ENCODE measurements at places on chromosomes 11 and 22.
A peak's percentile ranks its signal among the peaks of the same experiment; 100 is the strongest.

DNA sequence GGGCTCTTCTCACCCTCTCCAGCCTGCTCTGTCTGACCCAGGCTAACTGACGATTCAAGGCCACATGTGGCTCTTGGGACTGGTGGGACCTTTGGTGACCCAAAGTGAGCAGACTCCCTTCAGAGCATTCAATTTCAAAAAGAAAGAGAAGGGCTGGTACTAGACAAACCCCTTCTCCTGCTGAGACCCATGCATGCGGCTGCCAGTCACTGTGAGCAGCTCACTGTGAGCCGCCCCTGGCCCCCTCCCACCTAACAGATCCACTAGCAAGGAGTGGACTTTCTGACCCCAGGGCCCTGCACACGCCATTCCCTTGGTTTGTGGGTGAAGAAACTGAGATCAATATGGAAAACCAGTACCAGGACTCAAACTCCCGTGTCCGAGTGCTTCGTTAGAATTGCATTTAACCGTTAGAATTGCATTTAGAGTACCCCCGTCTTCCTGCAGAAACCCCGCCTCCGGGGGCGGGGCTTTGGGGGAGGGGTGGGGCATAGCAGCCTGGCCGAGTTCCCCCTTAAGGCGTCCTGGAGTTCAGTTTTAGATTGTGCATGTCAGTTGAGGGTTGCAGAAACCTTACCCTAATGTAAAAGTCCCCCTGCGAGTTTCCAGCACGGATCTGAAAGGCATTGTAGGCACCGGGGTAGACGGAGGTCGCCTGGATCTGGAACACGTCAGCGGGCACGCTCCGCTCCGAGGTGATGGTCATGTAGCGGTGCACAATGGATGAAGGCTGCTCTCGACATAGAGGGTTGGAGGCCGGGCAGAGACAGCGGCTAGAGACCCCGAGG lies 5.1 kb downstream of the EFEMP2 start:
- DNase-seq, result peak; percentile 82

- peak; percentile 72 for DNase-seq
These were observed 9.0 kb downstream of the SYN3 start for GRCh38 chr22:33049119-33049729.

GRCh38 chr11:123461164-123461563 lies 31.1 kb downstream of the GRAMD1B start:
- no peak for DNase-seq

DNA sequence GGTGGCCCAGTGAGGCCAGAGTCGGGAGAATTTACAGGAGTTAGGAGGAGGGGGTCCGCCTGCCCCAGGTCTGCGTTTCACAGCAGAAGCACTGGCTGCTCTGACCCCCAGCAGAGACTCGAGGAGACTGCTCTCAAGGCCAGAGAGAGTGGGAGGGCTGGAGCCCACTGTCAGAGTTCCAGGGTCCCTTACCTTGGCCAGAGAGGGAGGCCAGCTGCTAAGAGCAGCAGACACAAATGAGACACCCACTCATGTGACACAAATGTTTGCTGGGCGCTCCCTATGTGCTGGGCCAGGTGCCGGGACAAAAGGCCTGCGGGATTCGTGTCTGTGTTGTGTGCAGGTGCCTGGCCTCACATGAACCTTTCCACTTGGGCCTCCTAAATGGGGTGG lies 2.8 kb upstream of the TNFRSF13C start:
- DNase-seq, result no peak

DNA sequence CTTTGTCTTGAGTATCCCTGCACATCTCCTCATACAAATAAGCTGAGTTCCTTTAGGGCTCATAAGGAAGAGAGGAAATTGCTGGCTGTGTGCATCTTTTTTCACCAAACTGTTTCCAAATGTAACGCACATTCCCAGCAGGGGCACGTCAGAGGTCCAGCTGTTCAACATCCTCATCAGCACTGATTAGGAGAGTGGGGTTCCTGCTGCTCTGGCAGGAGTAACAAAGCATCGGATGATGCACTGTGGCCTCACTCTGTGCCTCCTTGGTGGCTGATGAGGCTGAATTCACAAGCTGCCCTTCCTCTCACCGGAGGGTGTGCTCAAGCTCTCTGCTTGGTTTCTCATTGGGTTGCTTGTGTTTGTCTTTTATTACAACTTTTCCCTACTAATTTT lies 35.5 kb upstream of the SLC25A1 start:
- no peak for DNase-seq

GRCh38 chr11:115550291-115551059 lies 46.3 kb upstream of the CADM1 start:
- DNase-seq, result no peak

DNA sequence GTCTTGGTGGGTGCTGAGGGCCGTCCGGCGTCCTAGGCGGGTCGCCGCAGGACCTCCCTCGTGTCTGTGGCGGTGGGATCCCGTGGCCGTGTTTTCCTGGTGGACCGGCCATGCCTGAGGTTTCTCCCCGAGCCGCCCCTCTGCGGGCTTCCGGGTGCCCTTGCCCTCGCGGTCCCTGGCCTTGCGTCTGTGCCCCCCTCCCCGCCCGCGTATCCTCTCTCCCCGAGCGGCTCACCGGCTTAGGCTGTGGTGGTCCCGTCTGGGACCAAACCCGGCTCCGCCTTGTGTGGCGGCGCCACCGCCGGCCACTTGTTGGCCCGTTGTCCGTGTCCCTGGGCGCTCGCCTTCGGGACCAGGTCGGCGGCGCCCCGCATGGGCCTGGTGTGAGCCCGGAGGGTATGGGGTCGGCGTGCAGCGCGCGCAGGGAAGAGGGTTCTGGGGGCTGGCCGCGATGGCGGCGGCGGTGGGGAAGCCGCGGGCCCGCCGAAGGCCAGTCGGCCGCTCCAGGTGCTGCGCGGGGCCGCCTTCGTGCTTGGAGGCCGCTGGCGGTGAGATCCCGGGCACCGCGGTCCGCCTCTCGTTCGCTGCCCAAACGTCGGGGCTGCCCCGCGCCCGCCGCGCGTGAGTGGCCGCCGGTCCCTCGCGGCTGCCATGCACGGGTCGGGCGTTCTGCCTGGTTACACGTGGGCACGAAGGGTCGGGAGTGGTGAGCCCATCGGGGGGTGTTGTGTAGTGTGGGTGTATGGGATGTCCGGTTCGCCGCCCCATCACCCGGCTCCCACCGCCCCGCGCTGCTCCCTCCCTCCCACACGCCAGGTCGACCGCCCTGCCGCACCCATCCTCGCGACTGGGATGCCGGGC lies 3899.1 kb upstream of the OR11H1 start:
- DNase-seq, result no peak

DNA sequence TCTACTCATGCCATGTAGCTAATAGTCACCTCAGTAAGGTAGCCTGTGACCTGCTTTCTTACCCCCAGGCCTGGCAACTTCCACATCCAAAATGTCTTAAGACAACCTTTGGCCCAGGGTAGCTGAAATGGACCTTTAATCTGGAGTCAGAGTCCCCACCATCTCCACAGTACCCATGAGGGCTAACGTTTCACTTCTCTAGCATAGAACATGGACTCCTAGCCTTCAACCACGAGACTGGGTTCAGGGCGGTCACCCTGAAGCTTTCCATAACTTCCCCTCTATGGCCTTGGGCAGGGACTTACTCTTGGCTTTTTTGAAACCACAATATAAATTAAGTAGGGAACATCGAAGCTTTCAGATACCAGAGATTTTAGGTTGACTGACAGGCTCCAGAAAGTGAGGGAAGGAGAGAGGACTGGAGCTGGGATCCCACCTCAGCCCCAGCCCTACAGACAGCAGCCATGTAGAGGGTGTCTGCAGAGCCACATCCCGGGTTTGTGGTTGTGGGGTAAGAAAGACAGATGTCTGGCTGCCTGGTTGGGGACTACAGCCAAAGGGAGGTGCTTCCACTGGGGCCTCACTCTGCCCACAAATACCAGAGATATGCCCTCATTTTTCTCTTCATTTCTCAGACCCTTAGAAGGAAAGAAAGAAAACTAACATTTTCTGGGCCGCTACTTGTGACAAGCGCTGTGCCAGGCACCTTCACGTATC lies 2.6 kb downstream of the TBC1D10A start:
- DNase-seq, result peak; percentile 54

- DNase-seq, result no peak
These were observed 103.2 kb downstream of the MICAL3 start for GRCh38 chr22:17920992-17921650.

GRCh38 chr22:32760815-32761214 lies 40.7 kb upstream of the TIMP3 start:
- no peak for DNase-seq

DNA sequence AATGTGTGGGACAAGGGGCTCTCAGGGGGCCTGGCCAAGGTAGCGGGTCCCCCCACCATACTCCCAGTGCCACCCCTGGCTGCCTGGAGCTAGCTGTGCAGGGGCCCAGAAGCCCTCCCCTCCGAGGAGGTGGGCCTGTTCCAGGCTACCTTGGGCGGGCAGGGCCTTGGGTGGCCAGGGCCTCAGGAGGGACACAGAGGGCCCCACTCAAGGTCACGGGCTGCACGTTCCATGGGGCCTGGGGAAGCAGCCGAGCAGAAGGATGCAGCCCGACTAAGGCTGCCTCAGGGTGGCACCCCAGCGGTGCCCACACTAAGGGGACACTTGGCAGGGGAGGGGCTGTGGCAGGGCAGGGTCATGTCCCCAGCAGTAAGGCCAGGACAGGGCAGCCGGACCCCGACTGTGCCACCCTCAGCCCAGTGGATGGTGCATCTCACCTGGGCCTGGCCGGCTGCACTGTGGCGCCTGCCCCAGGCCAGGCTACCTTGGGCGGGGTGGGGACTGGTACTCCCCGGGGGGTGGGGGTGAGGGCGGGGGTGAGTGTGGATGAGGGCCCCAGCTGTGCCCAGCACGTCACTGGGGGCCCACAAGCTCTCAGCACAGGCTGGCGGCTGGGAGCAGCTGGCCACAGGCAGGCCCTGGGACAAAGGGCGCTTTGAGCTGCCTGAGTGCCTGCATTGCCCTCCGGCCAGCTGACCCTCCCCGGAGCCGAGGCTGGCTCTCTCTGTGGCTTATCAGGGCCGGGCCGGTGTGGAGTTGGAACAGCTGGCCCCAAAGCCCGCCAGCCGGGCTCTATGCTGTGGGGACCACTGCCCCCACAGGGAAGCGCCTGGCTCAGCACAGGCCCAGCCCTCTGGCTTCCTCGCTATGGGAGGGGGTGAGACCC lies 117.1 kb downstream of the KCNQ1 start:
- no peak for DNase-seq

- no peak for DNase-seq
These were observed 7.9 kb downstream of the FOXR1 start for GRCh38 chr11:118979434-118979833.

DNA sequence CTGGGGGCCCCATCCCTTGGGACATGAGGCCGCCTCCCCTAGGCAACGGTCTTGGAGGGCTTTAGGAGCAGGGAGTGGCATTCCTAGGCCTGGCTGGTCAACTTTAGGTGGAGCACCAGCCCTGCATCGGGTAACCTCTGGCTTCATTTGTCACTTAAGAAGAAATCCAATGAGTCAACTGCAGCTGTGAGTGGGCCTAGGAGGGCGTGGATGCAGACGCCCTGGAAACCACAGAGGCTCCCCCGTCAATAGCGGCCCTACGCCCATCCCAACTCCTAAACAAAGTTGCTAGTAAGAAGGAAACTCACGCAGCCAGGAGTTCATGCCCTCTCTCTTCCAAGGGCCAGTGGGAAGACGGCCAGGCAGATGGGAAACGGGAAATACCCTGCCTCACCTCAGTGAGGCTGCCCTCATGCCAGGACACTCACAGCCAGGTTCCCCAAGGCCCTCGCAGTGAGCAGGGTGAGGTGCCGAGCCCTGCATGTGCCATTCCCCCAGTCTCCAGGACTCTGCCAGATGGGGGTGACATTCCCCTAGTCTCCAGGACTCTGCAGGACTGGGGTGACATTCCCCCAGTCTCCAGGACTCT lies 20.8 kb downstream of the BID start:
- DNase-seq, result peak; percentile 42

- DNase-seq, result peak; percentile 68
These were observed 15.2 kb upstream of the CDC42EP1 start for GRCh38 chr22:37544955-37545702.

- peak; percentile 16 for DNase-seq
These were observed 16.0 kb upstream of the CCDC90B start for GRCh38 chr11:83302151-83302550.

DNA sequence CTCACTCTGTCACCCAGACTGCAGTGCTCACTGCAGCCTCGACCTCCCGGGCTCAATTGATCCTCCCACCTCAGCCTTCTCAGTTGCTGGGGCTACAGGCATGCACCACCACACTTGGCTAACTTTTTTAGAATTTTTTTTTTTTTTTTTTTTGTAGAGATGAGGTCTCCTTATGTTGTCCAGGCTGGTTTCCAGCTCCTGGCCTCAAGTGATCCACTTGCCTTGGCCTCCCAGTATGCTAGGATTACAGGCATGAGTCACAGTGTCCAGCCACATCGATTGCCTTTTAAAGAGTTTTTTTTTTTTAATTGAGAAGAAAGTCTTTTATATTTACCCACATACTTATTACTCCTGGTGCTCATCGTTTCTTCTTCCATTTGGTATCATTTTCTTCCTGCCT lies 30.0 kb downstream of the PARVG start:
- DNase-seq, result no peak
